ENCODE measurements at places on chromosomes 3 and 15.

- DNase-seq, result no peak
Measured at GRCh38 chr3:29373131-29373680, 92.3 kb downstream of the RBMS3 start.

DNA sequence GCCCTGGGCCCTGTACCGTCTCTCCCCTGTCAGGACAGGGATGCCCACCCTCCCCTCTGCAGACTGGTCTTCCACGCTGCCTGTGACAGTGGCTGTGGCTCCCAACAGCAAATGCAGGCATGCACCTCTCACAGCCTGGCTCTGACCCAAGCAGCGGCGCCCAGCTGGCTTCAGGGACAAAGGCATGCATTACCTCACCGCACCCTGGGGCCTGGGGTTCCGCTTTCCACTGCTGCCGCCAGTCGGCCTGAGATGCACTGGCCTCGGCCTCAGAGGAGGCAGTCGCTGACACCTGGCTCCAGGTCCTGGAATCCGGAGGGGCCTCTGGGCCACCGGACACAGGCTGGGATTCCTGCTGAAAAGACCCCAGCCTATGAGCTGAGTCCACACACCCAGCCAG is 70.3 kb downstream of the SCN5A start:
- DNase-seq, result peak; percentile 72

- no peak for DNase-seq
Measured at GRCh38 chr3:138443091-138443490, 8.7 kb downstream of the ESYT3 start.

DNA sequence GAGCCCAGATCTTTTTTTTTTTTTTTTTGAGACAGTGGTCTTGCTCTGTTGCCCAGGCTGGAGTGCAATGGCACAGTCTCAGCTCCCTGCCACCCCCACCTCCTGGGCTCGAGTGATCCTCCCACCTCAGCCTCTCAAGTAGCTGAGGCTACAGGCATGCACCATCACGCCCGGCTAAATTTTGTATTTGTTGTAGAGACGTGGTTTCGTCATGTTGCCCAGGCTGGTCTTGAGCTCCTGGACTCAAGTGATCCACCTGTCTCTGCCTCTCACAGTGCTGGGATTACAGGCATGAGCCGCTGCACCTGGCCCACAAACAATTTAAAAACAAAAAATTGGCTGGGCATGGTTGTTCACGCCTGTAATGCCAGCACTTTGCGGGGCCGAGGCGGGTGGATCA is 22.6 kb upstream of the SLC6A6 start:
- no peak for DNase-seq

GRCh38 chr3:30123755-30124154 is 482.6 kb upstream of the TGFBR2 start:
- no peak for DNase-seq

GRCh38 chr15:35289024-35289617 is 204.0 kb upstream of the NANOGP8 start:
- no peak for DNase-seq

- no peak for DNase-seq
Measured at GRCh38 chr3:14154276-14154675, 24.1 kb downstream of the XPC start.

- no peak for DNase-seq
Measured at GRCh38 chr15:86336051-86336788, 256.5 kb downstream of the AGBL1 start.

DNA sequence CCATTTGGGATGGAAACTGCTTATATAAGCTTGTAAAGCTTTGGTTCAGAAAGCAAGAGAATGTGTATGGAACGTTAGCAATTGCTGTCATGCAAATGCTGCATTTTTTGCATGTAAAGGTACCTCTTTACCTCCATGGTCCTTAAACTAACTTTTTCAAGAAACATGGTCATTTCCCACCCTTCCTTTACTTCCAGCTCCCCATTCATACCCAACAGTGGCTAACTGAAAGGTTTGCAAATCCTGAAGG is 84.3 kb downstream of the SMAD3 start:
- no peak for DNase-seq

DNA sequence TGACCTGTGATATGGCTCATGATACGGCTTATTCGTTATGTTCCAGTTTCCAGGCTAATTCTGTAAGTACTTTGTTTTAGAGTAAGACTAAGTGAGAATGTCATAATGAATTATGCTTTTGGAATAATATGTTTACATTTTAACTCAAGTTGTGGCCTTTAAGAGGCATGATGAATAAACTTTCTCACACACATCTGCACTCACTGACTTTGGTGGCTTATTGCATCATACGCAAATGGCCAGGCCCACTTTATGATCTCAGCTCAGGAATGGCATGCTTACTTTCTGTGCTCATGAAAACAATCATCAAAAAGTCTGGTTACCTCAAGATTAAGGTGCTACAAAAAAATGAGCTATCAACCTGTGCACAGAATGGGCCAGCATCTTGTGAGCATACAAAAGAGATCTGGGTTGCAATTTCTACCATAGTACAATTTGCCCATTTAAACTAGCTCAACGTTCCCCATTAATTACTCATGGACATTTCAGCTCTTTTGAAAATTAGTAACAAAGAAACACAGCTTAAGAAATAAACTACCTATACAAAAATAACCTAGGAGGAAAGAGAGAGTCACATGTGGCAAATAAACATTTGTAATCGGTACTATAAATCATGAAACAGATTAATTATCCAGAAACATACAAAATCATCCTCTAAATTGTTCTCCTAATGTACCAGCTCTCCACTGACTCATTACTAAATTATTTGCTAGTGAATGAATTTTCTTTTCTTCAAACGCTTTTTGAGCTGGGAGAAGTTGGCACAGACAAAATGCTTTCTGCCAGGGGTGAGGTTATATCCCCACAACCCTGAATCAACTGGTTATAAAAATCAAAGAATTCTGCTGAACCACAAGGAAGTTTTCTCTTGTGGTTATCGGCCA is 439.0 kb upstream of the ADAMTS9 start:
- no peak for DNase-seq

- no peak for DNase-seq
Measured at GRCh38 chr3:24227635-24228034, 267.0 kb downstream of the THRB start.

DNA sequence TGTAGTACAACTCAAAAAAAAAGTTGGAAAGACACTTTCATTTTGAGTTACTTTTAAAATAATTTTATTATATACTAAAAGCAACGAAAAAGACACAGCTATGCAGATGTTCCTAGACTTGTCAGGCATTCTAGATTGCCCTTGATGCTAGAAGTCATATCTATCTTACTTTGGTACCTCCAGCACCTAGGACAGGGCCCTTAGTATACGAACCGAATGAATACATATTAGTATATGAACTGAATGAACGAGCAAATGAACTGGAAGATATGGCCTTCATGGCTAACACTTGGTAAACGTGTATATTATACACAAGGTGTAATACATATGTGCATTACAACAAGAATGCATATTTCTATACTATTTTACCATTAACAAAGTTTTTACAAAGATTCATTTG is 24.1 kb downstream of the ATP13A5 start:
- no peak for DNase-seq

GRCh38 chr15:100241572-100242482 is 99.9 kb downstream of the ADAMTS17 start:
- peak; percentile 45 for DNase-seq

DNA sequence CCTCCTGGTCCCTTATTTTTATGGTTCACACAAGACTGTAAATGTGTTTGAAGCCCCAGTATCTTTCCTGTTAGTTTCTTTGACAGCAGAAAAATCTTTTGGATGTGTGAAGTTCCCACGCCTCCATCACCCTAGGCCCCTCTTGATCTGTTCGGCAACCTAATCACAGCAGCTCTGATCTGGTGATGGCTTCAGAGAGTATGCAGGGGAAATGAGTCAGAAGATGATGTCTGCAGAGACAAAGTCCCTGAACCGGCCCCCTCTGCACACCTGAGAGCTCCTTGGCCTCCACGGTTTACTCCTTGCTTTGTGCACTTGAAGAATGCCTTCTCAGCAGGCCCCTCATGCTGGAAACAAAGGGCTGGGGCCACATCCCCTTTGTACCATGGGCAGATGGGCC is 63.5 kb downstream of the CLDN11 start:
- no peak for DNase-seq

DNA sequence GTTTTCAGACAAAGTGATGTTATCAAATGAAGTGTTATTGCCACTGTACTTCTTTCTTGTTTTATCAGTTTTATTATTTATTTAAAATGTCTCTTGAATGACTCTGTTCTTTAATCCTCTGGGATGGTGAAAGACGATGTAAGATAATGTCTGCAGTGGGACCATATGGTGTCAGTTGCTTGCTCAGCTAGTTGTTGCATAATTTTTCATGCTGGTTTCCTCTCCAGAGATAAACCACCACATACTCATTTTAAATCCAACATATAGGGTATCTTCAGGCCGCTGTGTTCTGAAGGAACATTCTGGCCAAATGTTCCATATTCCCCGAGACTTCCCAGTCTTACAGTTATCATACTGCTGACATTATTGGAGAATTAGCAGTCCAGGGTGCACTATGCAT is 75.9 kb downstream of the GABRG3 start:
- no peak for DNase-seq

DNA sequence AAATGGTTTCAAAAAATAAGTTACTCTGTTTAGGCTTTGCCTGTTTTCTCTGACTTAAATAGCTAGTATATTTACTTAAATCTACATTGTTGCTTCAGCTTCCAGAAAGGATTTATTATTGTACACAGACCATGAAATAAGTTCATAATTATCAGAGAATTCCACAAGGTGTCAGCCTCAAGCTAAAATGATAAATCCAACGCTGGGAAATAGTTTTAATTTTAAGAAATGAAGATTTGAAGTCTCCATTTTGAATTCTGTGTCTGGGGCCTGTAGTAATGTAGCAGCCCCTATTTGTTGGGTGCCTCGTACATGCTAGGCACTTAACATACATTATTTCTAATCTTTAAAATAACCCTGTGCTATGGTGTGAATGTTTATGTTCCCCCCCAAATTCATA is 92.6 kb upstream of the KCNMB2 start:
- DNase-seq, result no peak

GRCh38 chr3:106850437-106850836 is 526.8 kb upstream of the CCDC54 start:
- no peak for DNase-seq

DNA sequence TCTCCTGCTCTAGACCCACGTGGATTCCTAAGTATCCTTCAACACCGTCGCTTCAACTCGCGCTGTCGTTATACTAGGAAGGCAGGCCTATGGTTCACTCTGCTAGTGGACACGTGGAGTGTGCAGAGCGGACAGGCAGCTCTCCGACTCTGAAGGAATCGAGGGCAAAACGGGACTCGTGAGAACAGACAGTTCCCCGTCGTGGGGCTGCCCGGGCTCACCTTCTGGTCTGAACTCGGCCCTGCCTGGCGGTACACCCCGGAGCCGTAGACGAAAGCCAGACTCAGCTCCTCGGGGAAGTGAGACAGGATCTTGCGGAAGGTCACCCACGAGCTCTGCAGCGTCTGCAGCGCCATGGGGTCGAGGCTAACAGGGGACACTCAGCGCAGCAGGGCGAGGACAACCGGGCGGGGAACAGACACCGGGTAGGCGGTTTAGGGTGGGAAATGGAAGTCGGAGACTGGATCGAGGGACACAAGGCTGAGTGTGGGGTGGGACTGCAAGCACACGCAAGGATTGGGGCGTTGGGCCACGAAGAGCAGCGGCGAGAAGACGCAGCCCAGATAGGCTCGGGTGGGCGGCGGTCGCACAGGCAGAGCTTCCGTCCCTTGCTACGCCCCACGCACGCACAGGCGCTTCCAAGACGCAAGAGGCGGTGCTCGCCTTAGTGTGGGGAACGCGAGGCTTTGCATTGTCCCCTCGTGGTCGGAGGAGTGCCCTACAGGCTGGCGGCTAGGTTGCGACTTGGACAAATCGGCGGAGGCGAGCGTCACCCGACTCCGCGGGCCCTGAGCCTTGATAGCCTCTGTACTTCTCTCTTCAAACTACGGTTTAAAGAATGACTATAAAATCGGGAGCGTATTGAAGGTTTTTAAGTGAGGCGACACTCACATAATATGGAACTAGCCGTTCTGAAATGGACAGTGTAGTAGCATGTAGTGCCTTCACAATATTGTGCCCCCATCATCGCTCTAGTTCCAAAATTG is at the start of gene TAMM41:
Gene TAMM41, minus strand, starts transcription at position 605 of the 986 bp plus-strand sequence. Its CDS starts 249 bp downstream, at position 356.
- peak; percentile 83 for DNase-seq

GRCh38 chr15:63045879-63046278 is 3.3 kb downstream of the TPM1 start:
- DNase-seq, result no peak

DNA sequence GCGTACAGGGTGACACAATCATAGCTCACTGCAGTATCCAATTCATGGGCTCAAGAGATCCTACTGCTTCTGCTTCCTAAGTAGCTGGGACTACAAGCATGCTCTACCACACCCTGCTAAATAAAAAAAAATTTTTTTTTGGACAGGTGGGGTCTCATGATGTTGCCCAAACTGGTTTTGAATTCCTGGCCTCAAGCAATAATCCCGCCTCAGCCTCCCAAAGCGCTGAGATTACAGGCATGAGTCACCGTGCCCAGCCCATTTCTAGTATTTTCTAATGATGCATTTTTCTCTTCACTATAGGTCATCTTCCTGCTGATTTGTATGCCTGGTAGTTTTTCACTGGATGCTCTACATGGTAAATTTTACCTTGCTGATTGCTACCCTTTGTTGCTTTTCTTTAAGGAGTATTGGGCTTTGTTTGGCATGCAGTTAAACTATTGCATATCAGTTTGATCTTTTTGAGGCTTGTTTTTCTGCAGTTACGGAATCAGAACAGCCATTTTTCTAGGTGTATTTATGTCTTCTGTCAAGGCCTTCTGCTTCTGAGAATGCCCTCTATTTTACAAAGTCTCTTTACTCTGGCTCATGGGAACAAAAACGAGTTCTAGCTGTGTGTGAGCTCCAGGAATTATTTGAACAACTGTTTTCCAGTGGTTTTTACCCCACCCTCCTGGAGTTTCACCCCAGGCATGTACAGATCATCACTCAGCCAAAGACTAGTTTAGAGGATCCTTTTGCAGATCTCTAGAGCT is 14.2 kb upstream of the NPTN start:
- no peak for DNase-seq
